ENCODE measurements at places on chromosomes 2 and 18. TPM values are rescaled to one million over a fixed set of nuclear protein-coding genes. Genes with fewer than 3 reads are reported as not detected.

GRCh38 chr2:106159866-106160785, 34.0 kb downstream of the UXS1 start:
- no peak for DNase-seq
- H3K4me1 ChIP-seq, result no peaks in the 10 kb centered on the region
- H3K27ac ChIP-seq, result no peak overlapping the region
- H3K36me3 ChIP-seq, result peaks cover 2% of the 10 kb centered on the region
- H3K4me3 ChIP-seq, result no peak overlapping the region
- no peaks in the 10 kb centered on the region for H3K27me3 ChIP-seq

DNA sequence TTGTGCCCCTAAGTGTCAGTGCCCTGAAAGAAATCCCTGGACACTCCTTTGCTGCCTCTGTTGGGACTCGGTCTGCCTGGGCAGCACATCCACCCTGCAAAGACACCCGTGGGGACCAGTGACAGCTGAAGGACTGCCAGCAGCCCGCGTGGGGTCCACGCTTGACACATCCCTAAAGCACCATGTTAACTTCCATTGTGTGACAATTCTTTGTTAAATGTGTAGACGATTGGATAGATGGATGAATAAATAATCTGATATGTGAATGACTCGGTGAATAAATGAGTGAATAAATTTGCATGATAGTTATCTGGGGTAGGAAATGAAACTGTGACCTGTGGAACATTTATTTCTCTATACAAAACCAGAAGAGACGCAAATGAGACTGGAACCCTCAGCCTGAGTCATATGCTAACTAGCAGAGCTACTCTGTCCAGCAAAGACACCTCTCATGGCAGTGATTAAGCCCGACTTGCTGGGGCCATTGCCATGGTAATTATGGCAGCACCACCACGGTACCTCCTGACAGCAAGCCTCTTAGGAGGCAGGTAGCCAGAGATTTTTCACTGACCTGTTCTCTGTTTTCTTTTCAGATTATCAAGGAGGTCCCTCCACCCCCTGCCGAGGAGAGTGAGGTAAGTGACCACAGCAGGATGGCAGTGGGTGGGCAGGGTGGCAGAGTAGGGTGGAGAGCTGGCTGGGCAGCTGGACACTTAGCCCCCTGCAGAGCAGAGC, 156.8 kb downstream of the ANTXR1 start:
- H3K4me1 ChIP-seq, result peaks cover 3% of the 10 kb centered on the region
- no peak overlapping the region for H3K27ac ChIP-seq
- DNase-seq, result no peak
- H3K36me3 ChIP-seq, result no peaks in the 10 kb centered on the region
- H3K4me3 ChIP-seq, result no peak overlapping the region
- no peaks in the 10 kb centered on the region for H3K27me3 ChIP-seq

GRCh38 chr2:198053148-198053547, 248.8 kb downstream of the PLCL1 start:
- no peaks in the 10 kb centered on the region for H3K27me3 ChIP-seq
- H3K4me1 ChIP-seq, result no peaks in the 10 kb centered on the region
- no peak overlapping the region for H3K4me3 ChIP-seq
- no peaks in the 10 kb centered on the region for H3K36me3 ChIP-seq

GRCh38 chr2:108577099-108577498, 42.8 kb downstream of the LIMS1 start:
- DNase-seq, result no peak
- H3K4me3 ChIP-seq, result no peak overlapping the region
- H3K4me1 ChIP-seq, result peaks cover 23% of the 10 kb centered on the region
- no peaks in the 10 kb centered on the region for H3K36me3 ChIP-seq
- H3K27me3 ChIP-seq, result no peaks in the 10 kb centered on the region
- no peak overlapping the region for H3K27ac ChIP-seq

- no peak overlapping the region for H3K4me3 ChIP-seq
- no peaks in the 10 kb centered on the region for H3K36me3 ChIP-seq
- no peak for DNase-seq
- no peak overlapping the region for H3K27ac ChIP-seq
- no peaks in the 10 kb centered on the region for H3K4me1 ChIP-seq
These were observed 6.8 kb upstream of the CETN1 start for GRCh38 chr18:573385-573784.

GRCh38 chr2:113157897-113158753, 15.6 kb upstream of the PSD4 start:
- peak overlapping the region; percentile 89 for H3K4me3 ChIP-seq
- H3K27ac ChIP-seq, result peak overlapping the region; percentile 90
- no peaks in the 10 kb centered on the region for H3K27me3 ChIP-seq
- H3K4me1 ChIP-seq, result peaks cover 26% of the 10 kb centered on the region
- peak; percentile 46 for DNase-seq
- no peaks in the 10 kb centered on the region for H3K36me3 ChIP-seq

DNA sequence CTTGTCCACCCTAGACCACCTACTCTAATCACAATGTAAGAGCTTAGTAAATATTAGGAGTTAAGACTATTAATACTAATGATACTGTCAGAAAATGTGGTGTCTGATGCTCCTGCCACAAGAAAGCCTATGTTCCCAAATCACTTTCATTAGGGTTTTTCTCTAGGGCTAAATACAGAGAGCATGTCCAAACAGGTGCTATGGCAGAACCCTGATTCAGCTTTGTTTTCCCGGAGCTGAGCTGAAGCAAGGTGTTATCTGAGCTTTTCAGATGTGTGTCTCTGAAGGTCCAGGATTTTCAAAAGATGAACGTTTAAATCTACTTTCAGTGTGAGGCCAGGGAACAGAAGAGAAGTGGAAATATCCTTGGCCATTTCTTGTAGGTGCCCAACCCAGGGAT, 40.6 kb downstream of the CPO start:
- no peaks in the 10 kb centered on the region for H3K27me3 ChIP-seq
- H3K4me3 ChIP-seq, result no peak overlapping the region
- H3K4me1 ChIP-seq, result peaks cover 11% of the 10 kb centered on the region
- no peak overlapping the region for H3K27ac ChIP-seq
- H3K36me3 ChIP-seq, result no peaks in the 10 kb centered on the region

DNA sequence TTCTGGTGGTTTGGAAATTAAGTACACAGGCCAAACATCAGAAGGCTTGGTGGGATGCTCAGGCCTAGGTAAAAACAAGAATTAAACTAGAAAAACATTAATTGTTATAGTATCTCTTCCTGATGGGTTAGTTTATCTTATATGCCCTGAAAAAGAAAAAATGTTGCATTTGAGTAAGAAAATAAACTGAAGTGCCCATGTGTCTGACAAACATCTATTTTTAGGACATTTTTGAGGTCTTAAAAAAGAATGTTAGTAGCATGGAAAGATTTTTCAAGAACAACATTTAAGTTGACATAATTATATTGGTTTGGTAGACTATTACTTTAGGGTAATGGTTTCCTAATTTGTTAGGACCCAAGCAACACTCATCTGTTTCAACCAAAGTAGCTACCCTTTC, 140.1 kb upstream of the RND3 start:
- no peak overlapping the region for H3K4me3 ChIP-seq
- H3K4me1 ChIP-seq, result peaks cover 11% of the 10 kb centered on the region
- no peaks in the 10 kb centered on the region for H3K27me3 ChIP-seq
- H3K36me3 ChIP-seq, result no peaks in the 10 kb centered on the region
- no peak for DNase-seq

- peaks cover 15% of the 10 kb centered on the region for H3K4me1 ChIP-seq
- H3K27me3 ChIP-seq, result no peaks in the 10 kb centered on the region
- no peak overlapping the region for H3K27ac ChIP-seq
- DNase-seq, result no peak
- no peaks in the 10 kb centered on the region for H3K36me3 ChIP-seq
These were observed 27.0 kb downstream of the RBKS start for GRCh38 chr2:27863146-27863545.

Gene CCDC150
- polyA plus RNA-seq, result 0.86 TPM

Gene PCARE
- not detected for polyA plus RNA-seq

Gene MYOM1
- polyA plus RNA-seq, result 0.01 TPM

Gene DTYMK
- 31.6 TPM for polyA plus RNA-seq

Gene GTF2A1L
- polyA plus RNA-seq, result not detected

Gene CDKL4
- polyA plus RNA-seq, result not detected

Gene RNF138
- polyA plus RNA-seq, result 18.0 TPM

Gene PDK1
- 10.5 TPM for polyA plus RNA-seq

Gene INO80D
- polyA plus RNA-seq, result 6.4 TPM

Gene SERPINB8
- 48.9 TPM for polyA plus RNA-seq

Data from keratinocyte (primary cell).